ENCODE measurements at places on chromosomes 1 and 21.
A peak's percentile ranks its signal among the peaks of the same experiment; 100 is the strongest.

DNA sequence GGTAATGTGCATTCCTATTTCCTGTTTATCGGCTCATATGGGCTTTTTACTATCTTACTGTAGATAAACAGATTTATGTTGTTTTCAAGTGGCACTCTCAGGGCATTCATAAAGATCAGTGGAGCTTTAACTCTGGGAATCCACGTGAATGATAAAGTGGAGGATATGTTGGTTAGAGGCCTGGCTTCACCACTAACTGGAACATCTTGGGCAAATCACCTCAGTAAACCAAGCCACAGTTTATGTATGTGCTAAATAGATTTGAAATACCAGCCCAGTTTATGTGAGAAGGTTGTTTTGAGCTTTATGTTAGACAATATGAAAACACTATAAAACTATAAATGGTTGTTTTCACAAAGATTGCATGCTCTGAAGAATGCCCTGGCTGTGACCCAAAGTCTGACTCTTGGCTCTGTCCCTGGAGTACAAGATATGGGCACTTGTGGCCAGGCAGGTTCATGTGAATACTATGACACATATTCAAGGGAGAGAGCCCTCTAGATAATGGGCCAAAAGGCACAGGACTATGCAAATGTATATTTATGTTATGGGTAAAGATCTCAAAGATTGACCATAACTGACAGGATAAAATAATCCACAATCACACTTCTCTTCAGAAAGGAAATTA lies 36.7 kb downstream of the FAM163A start:
- no peak for DNase-seq

DNA sequence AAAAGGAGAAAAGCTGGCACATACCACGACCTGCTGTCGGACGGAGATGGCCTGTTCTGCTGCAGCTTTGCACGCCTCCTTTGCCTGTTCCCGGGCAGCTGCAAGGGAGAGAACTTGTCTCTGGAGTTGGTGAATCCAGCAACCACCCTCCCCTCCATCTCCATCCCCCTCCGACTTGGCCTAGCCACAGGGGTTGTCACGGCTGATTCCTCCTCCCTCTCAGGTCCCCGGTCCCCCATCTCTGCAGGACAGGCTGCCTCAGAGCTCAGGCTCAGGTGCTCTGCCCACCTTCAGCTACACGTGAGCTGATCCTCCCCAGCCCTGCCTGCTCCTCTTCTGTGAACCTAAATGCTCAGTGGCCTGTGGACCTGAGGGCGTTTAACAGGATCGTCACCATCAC lies 11.1 kb upstream of the SRM start:
- no peak for DNase-seq

DNA sequence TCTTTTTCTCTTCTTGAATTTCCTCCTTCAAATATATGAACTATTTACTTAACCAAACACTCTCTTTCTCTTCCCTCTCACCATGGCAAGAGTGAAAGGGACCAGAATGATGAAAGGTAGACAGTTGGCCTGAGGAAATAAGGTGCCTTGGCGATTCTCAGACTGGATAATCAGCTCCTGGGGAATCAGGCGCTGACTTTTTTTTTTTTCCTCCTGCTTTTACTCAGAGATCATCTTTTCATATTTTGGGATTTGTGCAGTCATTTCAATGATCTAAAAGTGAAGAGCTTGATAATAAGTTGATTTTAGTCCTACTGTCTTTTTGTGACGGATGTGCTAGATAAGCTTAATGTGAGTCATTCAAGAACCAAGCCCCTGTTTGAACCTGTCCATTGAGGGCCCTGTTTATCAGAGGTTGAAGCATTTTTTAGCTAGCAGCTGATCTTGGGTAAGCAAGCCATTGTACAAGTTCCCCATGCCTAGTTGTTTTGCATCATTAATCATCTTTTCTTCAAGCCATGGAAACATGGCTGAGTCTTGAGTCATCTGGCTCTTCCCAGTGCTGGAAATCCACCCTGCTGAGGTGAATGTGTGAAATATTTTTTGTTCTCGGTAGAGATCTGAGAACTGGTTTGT lies 40.8 kb downstream of the ITSN1 start:
- no peak for DNase-seq

- DNase-seq: no peak
Measured at GRCh38 chr1:52567943-52568342, 15.1 kb upstream of the TUT4 start.

GRCh38 chr1:91026777-91027176 lies 4.9 kb upstream of the ZNF644 start:
- no peak for DNase-seq

- peak; percentile 23 for DNase-seq
Measured at GRCh38 chr1:214123061-214123784, 135.4 kb downstream of the PROX1 start.

DNA sequence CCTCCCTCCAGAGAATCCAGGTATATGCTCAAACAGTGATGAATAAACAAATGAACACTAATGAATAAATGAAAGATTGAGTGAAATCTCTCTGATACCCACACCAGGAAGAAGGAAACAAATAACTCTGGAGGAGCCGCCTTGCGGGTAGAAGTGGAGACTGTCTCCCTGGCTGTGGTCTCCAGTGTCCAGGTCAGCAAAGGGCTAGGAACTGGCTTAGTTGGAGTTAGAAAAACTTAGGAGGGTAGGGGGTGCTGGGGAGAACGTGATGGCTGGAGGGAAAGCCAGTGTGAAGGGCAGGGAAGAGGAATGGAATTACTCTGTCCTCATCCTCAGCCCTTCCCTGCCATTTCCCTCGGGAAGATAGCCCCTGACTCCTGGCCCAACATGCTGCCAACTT lies 537 bp downstream of the RHBDL2 start:
- DNase-seq: no peak

DNA sequence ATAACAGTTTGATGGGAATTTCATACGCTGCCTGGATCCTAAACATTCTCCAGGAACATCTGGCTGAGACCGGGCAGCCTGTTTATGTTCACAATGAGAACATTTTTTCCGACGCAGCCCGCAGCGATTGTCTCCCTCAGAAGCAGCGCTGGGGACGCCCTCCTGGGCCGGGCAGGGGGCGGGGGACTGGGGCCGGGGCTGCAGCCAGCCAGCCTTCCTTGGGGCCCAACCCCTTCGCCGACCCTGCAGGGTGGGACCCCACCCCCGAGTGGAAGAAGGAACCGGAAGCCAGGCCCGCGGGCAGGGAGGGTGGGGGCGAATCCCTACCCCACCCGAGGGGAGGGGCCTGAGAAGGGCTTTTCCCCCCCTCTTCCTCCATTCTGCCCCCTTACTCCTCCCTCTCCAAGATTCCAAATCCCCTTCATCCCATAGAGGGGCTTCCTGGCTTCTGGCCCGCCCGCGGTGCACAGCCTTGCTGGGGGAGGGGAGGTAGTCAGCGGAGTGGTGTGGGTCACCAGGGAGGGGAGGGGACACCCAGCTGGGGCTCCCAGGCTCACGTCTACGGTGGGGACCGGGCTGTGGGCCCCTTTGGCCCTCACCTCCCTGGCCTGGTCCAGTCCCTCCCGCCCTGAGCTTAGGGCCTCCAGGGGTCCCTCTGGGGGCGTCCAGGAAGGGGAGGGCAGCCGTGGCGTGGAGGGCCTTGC lies 60.6 kb downstream of the WNT9A start:
- no peak for DNase-seq

- no peak for DNase-seq
Measured at GRCh38 chr1:95249916-95250315, 15.9 kb downstream of the RWDD3 start.

DNA sequence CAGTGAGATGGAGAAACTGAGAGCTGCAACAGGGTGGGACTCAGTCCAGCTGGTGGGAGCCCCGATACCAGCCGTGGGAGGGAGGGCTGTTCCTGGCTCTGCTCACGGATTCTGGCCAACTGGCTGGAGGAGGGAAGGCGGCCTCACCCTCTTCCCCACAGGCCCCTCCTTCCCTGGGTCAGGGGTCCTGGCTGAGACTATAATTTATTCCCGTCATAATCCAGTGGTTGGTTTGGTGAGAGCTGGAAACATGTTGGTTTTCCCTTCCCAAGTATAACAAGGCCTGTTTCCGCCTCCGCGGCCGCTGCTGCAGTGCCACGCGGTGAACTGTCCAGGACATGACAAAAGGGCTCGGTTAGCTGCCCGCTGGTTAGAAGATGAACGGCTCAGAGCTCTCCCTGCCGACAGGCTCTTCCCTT lies 10.0 kb downstream of the PTPRF start:
- peak; percentile 29 for DNase-seq

DNA sequence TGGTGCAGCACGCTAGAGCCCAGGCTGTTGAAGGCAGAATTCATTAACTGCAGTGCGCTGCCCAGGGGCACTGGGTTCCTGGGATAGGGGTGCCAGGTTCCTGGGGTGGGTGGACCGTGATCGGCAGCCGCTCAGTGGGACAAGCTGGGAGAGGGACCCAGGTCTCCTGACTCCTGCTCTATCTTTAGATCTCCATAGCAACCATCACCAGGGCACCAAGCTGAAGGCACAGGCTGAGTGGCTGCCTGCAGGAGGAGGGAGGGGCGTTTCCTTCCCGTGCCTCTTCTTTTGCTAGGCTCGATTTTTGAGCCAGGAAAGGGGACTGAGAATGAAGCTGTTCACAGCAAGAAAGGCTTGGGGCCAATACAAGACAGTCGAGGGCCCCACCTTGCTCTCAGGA lies 20.9 kb upstream of the CDCP2 start:
- peak; percentile 80 for DNase-seq

Data from nucleus accumbens (tissue), 56 donors.